ENCODE measurements at places on chromosomes 7 and 10.

DNA sequence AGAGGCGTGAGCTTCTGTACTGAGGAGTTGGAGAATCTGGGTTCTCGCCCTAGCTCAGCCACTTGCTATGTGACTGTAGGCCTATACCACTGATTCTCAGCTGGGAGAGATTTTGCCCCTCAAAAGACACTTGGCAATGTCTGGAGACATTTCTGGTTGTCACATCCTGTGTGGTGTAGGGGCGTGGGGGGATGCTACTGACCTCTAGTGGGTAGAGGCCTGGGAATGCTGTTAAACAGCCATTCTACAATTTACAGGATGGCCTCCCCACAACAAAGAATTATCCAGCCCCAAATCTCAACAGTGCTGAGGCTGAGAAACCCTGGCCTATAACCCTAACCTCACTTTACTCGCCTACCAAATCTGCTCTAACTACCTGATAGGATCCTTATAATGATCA lies 58.8 kb upstream of the GAD2 start:
- no peak for DNase-seq

DNA sequence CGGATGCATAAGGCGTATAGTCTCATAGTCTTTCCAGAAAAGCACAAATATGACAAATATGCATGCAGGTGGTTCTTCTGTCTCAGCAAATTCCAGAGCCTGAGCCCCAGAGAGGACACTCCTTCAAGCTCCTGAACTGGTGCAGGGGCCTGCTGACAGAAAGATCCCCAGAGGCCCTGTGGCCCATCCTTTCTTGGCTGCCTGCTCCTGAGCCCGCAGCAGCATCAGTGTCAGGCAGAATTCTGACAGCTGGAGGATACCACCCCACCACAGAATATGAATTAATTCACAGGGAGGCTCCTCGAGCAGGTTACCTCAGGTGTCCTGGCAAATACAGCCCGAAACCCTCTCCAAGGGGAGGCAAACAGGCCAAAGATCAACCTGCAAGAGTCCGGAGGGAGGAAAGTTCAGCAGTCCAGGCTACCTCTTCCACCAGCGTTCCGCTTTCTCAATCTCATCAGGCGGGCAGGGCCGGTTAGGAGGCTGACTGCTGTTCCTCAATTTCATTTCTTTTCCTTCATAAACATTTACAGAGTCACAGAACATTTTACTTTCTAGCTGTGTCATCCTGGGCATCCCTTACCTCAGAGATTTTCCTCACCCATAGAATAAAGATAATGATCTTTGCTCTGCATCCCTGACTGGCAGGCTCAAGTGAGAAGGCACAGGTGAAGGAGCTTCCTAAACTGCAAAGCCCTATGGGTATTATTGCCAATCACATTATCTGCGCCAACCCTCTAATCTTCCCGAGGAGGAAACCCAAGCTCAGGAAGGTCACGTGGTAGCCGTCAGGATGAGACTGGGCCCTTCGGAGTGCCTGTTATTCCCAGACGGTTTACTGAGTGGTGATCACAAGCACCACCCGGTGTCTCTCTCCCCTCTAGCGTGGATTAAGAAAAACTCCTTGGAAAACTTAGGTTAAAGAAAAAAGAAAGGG lies 1.4 kb downstream of the DNAJB12 start:
- no peak for DNase-seq

GRCh38 chr7:135349746-135350145 lies 116.1 kb downstream of the STRA8 start:
- DNase-seq: no peak

DNA sequence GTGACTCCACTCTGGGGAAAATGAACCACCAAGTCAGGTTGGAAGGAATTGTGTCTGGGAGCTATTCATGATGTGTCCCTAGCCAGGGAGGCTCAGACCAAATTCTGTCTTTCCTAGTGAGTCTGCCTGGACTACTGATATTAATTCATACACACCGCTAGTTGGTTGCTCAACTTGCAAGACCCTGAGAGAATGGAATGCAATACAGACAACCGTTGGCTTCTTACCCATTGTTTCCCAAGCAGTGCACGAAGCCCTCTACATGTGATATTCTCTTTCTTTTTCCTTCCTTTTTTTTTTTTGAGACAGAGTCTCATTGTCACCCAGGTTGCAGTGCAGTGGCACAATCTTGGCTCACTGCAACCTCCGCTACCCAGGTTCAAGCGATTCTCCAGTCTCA lies 19.4 kb upstream of the SRGN start:
- DNase-seq: no peak

- DNase-seq: no peak
Measured at GRCh38 chr7:70171369-70171920, 573.2 kb downstream of the AUTS2 start.

DNA sequence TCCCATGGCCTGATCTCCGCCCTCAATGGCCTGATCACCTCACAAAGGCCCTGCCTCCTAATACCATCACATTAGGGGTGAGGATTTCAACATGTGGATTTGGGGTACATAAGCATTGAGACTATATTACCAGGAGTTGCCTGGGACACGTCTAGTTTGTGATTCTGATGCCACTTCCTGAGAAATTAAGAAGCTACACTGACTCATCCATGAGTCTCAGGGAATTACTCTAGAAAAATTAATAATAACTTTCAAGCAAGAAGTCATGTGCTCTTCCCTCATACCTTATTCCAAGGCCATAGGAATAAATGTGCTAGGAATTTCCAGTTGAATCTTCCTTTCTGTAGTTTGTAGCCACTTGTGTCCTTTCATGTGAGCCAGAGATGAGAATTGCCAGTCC lies 519.3 kb upstream of the MKI67 start:
- DNase-seq: no peak

DNA sequence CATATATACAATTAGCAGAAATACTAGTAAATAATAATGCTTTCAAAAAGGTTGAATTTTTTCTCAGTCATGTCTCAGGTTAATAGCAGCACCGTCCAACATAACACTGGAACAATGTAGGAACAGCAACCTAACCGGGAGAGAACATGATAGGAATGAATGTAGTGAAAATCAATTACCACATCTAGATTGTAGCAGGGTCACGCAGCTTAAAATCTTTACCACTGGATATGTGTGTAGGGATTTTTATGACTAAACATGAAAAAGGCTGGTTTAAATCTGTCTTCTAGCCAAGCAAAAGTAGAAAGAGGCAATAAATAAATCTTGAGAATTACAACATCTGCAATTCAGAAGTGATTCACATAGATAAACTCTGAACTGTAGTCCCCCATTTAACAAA lies 326.0 kb downstream of the DGKB start:
- DNase-seq: no peak

DNA sequence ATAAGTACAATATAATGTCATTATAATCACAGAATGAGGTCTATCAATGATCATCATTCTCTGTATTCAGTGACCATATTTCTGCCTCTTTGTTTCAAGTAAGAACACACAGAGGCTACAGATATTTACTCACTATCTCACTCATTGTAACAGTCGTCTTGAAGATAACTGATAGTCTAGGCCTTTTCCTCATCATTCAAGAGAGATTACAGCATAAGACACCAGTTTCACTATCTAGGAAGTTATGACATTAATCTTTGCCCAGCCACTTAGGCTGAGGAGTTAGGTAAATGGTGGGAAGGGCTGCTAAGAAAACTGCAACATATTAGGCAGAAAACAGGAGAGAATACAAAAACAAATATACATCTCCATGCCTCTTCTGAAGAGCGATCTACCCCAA lies 125.3 kb downstream of the CHCHD3 start:
- DNase-seq: no peak

- no peak for DNase-seq
Measured at GRCh38 chr7:93890041-93890463, 501 bp downstream of the TFPI2 start.
